ENCODE measurements at places on chromosomes 1 and 21.

GRCh38 chr21:44750675-44751025 lies 39.3 kb upstream of the TSPEAR start:
- DNase-seq, result no peak
- peaks cover 9% of the 10 kb centered on the region for H3K27me3 ChIP-seq
- H3K4me3 ChIP-seq, result no peak overlapping the region
- H3K36me3 ChIP-seq, result no peaks in the 10 kb centered on the region
- no peaks in the 10 kb centered on the region for H3K4me1 ChIP-seq

GRCh38 chr1:29630756-29631155 lies 394.4 kb downstream of the PTPRU start:
- H3K27ac ChIP-seq, result no peak overlapping the region
- H3K27me3 ChIP-seq, result 0 out of 2 replicates have a peak, but pooled peaks cover 5% of the 10 kb centered on the region
- no peak overlapping the region for H3K4me3 ChIP-seq
- no peaks in the 10 kb centered on the region for H3K36me3 ChIP-seq

DNA sequence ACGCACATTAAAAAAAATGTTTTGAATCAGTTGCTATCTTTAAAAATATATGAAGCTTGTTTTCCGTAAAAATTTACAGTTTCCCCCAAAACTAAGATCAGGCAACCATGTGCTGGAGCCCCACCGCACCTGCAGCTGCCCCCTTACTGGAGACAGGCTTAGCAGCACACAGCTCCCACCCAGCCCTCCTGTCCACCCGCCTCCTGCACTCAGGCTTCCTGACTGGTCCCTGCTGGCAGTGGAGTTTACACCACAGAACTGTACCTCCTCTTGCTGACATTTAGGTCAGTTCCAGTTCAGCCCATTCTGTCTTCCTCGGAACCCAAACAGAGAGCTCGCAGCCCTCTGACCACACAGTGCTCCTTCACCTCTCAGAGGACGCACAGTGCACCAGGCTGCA lies 2.1 kb downstream of the GPR161 start:
- H3K4me1 ChIP-seq, result peaks cover 28% of the 10 kb centered on the region
- no peak for DNase-seq

GRCh38 chr1:2330519-2331199 lies 60.7 kb downstream of the MORN1 start:
- H3K27me3 ChIP-seq, result no peaks in the 10 kb centered on the region
- peak overlapping the region; percentile 90 for H3K27ac ChIP-seq
- H3K4me1 ChIP-seq, result peaks cover 19% of the 10 kb centered on the region
- no peaks in the 10 kb centered on the region for H3K36me3 ChIP-seq

DNA sequence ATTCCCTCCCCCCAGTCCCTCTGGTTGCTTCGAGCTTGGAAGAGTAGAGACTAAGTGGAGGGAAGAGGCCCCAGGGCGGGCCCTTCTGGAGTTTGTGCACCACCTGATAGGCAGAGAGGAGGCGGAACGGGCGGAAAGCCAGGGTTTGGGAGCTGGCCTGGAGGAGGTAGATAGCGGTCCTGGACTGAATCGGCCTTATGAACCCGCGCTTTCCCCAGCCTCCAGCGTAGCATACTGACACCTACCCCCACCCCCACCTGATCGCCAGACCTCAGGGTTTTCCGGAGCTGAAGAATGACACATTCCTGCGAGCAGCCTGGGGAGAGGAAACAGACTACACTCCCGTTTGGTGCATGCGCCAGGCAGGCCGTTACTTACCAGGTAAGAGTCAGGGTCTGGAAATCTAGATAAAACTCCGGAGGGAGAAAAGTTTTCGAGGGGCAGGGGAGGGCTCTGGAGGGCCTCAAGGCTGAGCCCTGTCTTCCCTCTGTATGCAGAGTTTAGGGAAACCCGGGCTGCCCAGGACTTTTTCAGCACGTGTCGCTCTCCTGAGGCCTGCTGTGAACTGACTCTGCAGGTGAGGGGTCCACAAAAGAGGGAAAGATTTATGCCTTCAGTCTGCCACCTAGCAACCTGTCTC lies 705 bp downstream of the UROD start:
- H3K4me1 ChIP-seq, result peaks cover 27% of the 10 kb centered on the region
- H3K27me3 ChIP-seq, result no peaks in the 10 kb centered on the region
- peaks cover 57% of the 10 kb centered on the region for H3K36me3 ChIP-seq
- peak overlapping the region; percentile 93 for H3K4me3 ChIP-seq

DNA sequence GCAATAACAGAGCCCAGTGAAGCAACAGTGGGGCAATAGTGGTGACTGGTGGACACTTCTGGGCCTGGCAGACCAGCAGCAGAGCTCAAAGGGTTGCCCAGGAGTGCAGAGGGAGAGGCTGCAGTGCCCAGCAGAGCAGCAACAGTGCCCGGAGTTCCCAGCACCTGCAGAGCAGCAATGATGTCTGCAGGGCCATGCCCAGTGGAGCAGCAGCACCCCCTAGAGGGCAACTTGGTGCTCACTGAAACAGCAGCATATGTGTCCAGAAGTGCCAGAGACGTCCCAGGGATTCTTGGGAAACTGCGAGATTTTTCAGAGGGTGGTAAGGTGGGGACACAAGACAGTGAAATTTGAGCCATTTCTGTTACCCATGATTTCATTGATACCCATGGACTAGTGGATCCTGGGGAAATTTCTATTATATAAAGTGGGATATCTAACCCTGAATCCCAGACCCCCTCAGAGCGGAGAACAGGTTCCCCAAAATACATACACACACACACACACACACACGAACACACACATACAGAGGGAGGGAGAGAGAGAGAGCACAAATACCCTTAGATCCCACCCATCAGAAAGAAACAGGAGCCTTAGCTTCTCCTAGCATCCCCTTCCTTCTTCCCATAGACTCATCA lies 156.9 kb upstream of the GJB5 start:
- DNase-seq, result peak; percentile 5
- no peaks in the 10 kb centered on the region for H3K36me3 ChIP-seq
- no peak overlapping the region for H3K27ac ChIP-seq
- no peaks in the 10 kb centered on the region for H3K4me1 ChIP-seq
- no peak overlapping the region for H3K4me3 ChIP-seq

- H3K27ac ChIP-seq, result no peak overlapping the region
- no peak for DNase-seq
- H3K4me1 ChIP-seq, result peaks cover 3% of the 10 kb centered on the region
Measured at GRCh38 chr1:245864872-245865271, 642.2 kb downstream of the SMYD3 start.

Data from SJSA1 (cell line).